ENCODE measurements at places on chromosomes 11 and 22.

DNA sequence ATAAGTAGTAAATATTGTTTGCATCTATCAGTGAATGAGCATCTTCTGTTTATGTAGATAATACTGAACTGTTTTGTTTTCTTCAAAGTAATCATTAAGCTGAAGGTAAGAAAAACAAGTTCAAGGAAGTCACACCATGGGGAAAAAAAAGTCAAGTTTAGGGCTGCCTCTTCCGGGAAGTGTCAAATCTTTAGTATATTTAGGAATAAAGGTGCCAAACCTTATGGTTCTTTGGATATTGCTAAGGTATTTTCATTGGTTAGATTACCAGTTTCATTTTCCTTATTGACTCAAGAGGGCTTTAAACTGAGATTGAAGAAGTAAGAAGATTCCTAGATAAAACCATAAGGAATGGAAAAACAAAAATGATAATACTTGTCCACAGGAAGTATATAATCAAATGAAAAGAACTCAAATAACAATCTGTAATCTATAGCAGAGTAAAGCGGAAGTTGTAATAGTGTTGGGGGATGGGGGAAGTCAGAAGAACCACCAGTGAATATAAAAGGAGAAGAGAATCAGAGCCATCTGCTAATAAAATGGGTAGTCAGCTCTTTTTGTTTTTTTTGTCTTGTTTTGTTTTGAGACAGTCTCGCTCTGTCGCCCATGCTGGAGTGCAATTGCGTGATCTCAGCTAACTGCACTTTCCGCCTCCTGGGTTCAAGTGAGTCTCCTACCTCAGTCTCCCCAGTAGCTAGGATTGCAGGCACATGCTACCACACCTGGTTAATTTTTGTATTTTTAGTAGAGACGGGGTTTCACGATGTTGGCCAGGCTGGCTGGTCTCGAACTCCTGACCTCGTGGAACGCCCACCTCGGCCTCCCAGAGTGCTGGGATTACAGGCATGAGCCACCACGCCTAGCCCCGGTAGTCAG lies 2.3 kb downstream of the ATM start:
- DNase-seq, result no peak

- DNase-seq, result no peak
Measured at GRCh38 chr11:75279273-75279672, 38.7 kb downstream of the TPBGL start.

DNA sequence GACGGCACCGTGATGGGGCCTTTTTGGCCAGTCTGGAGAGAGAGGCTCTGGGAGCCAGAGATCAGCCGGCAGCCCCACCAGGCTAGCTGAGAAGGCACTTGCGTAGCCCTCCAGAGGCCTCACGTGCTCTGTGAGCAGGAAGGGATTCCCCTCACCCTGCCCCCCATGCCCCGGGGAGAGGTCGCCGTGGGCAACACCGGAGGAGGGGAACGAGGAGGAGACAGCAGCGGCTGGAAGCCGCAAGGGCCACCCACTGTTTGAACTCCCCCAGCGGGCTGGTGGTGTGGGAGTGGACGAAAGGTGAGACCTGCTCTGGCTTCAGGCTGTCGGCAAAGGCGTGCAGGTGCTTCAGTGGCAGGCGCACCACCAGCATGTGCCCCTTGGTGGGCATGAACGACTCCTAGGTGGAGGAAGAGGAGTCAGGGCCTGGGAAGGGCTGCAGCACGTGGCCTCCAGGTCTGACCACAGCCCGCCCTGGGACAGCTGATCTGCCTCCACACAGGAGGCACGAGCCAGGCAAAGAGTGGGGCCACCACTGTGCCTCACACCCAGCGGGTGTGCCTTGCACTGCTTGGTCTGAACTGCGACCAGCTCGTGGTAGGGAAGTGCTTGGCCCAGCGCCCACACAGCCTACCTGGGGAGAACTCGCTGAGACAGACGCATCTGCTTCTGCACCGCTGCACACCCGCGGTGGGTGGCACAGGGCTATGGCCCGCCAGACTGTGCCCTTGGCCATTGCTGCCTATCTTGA lies 99.9 kb downstream of the MED15 start:
- DNase-seq, result no peak

- DNase-seq, result no peak
Measured at GRCh38 chr11:117152066-117152465, 8.0 kb downstream of the PAFAH1B2 start.

- DNase-seq, result no peak
Measured at GRCh38 chr11:15672825-15673224, 558.1 kb downstream of the INSC start.

GRCh38 chr22:26464312-26464711 lies 19.3 kb downstream of the HPS4 start:
- DNase-seq, result no peak

DNA sequence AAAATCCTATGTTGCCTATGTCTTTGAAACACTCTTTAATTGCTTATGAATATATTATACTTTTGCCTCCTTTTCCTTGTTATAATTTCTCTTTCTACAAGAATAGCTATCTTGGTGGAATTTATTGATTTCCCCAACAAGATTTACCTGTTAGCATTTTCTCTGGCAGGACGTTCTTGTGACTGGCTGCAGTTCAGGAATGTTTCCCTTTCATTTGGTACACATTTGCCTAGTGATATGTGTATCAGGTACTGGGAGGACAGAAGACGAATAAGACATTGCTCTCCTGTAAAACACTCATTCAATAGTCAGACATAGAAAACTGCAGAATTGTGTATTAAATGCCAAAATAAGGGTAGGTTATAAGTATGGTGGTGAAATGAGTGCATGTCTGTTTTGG lies 279.9 kb downstream of the FAT3 start:
- no peak for DNase-seq

DNA sequence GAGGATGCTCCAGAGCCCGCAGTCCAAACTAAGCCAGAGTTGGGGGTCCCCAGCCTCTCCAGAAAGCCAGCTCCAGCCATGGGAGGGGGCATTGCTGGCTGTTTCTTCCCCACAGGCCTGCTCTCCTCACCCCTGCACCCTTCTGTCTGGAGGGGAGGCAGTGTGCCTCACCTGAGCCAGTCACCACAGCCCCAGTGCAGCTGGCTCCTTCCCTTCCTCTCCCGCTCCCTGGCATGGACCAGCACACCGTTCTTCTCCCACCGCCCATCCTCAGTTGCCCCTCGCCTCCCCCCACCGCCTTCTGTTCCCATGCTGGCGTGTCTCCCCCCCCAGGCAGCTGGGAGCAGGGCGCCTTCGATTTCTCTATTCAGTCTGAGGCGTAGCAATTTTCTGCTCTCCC lies 110.5 kb upstream of the THY1 start:
- DNase-seq, result no peak
